Endothelial cell of coronary artery (primary cell): ENCODE measurements at places on chromosomes 2 and 18. TPM values are rescaled to one million over a fixed set of nuclear protein-coding genes. Genes with fewer than 3 reads are reported as not detected.

Gene RIT2
- total RNA-seq, result not detected in 2 replicates

Gene AQP12B
- total RNA-seq, result not detected in 2 replicates

Gene ABCB6
- 29.8 and 51.1 TPM in 2 replicates for total RNA-seq

Gene EPHA4
- total RNA-seq, result 19.8 and 29.6 TPM in 2 replicates

Gene LPIN2
- 16.0 and 16.2 TPM in 2 replicates for total RNA-seq

Gene SP5
- total RNA-seq, result not detected in 2 replicates

Gene HOXD4
- 0.36 and 2.8 TPM in 2 replicates for total RNA-seq

Gene MFSD2B
- total RNA-seq, result 0.09 TPM in 2 replicates

Gene CDH20
- 2.8 TPM in 1 of 2 replicates, not detected in the other for total RNA-seq

Gene IL1B
- total RNA-seq, result 8.2 TPM in 1 of 2 replicates, not detected in the other

Gene EVX2
- total RNA-seq, result not detected in 2 replicates

Gene CCDC93
- 22.8 and 27.4 TPM in 2 replicates for total RNA-seq

Gene MFF
- 44.8 and 54.8 TPM in 2 replicates for total RNA-seq

Gene NIF3L1
- 13.7 and 14.3 TPM in 2 replicates for total RNA-seq

Gene MMADHC
- total RNA-seq, result 155 and 175 TPM in 2 replicates

Gene MCM6
- 12.8 and 20.9 TPM in 2 replicates for total RNA-seq

Gene EMILIN2
- total RNA-seq, result 2.0 and 5.1 TPM in 2 replicates

Gene TMEM198
- total RNA-seq, result 0.09 TPM in 1 of 2 replicates, not detected in the other

Gene SLC9A4
- total RNA-seq, result not detected in 2 replicates

Gene CD207
- total RNA-seq, result under 0.01 TPM in 1 of 2 replicates, not detected in the other

Gene IL18RAP
- not detected in 2 replicates for total RNA-seq

Gene SLC4A5
- 0.09 TPM in 1 of 2 replicates, not detected in the other for total RNA-seq

Gene DCDC2C
- total RNA-seq, result not detected in 2 replicates

Gene ALKAL2
- not detected in 2 replicates for total RNA-seq

Gene ALPG
- not detected in 2 replicates for total RNA-seq

Gene LHCGR
- total RNA-seq, result not detected in 2 replicates

Gene CD28
- total RNA-seq, result under 0.01 TPM in 2 replicates

Gene NT5DC4
- not detected in 2 replicates for total RNA-seq

Gene ZFAND2B
- total RNA-seq, result 21.1 and 22.1 TPM in 2 replicates

Gene ASB18
- total RNA-seq, result not detected in 2 replicates

Gene FBXO48
- total RNA-seq, result 0.18 and 0.28 TPM in 2 replicates

Gene SALL3
- not detected in 2 replicates for total RNA-seq

Gene REG3A
- not detected in 2 replicates for total RNA-seq

Gene MROH2A
- total RNA-seq, result not detected in 2 replicates

Gene FEV
- not detected in 2 replicates for total RNA-seq

Gene SFTPB
- total RNA-seq, result not detected in 2 replicates

Gene C2orf78
- not detected in 2 replicates for total RNA-seq

Gene CCDC138
- total RNA-seq, result 5.8 and 7.2 TPM in 2 replicates

Gene TUBA3E
- total RNA-seq, result not detected in 2 replicates

Gene LOXHD1
- not detected in 2 replicates for total RNA-seq

Gene SERPINB11
- total RNA-seq, result not detected in 2 replicates

Gene DTNA
- total RNA-seq, result 1.5 and 2.1 TPM in 2 replicates

Gene VAMP5
- total RNA-seq, result 77.6 and 88.9 TPM in 2 replicates

Gene COL3A1
- total RNA-seq, result 0.99 and 245 TPM in 2 replicates

Gene ARL6IP6
- total RNA-seq, result 17.0 and 20.4 TPM in 2 replicates

Gene GBX2
- total RNA-seq, result 3.3 and 4.5 TPM in 2 replicates

Gene PRSS56
- total RNA-seq, result not detected in 2 replicates
